ENCODE measurements at places on chromosomes 7 and 10. TPM values are rescaled to one million over a fixed set of nuclear protein-coding genes. Genes with fewer than 3 reads are reported as not detected.

Gene GRID1
- total RNA-seq: 3.8 TPM

Gene ZNF736
- 21.4 TPM for total RNA-seq

Gene CALML3
- total RNA-seq: not detected

Gene SEMA4G
- 1.5 TPM for total RNA-seq

Gene STYXL1
- total RNA-seq: 6.1 TPM

Gene UTF1
- total RNA-seq: not detected

Gene MRLN
- 0.65 TPM for total RNA-seq

Gene ACTL6B
- not detected for total RNA-seq

Gene IDI2
- total RNA-seq: not detected

Gene EPHA1
- total RNA-seq: 0.45 TPM

Gene LOXL4
- total RNA-seq: 29.9 TPM

Gene PKD2L1
- total RNA-seq: 0.71 TPM

Gene SLC26A5
- 0.57 TPM for total RNA-seq

Gene CCL26
- total RNA-seq: not detected

Gene PLEKHS1
- 0.29 TPM for total RNA-seq

Measured in aorta (tissue), 5 donors.